ENCODE measurements at places on chromosomes 7 and 10.

- no peak for DNase-seq
Observed at GRCh38 chr7:112439476-112439875, 10.8 kb upstream of the IFRD1 start.

DNA sequence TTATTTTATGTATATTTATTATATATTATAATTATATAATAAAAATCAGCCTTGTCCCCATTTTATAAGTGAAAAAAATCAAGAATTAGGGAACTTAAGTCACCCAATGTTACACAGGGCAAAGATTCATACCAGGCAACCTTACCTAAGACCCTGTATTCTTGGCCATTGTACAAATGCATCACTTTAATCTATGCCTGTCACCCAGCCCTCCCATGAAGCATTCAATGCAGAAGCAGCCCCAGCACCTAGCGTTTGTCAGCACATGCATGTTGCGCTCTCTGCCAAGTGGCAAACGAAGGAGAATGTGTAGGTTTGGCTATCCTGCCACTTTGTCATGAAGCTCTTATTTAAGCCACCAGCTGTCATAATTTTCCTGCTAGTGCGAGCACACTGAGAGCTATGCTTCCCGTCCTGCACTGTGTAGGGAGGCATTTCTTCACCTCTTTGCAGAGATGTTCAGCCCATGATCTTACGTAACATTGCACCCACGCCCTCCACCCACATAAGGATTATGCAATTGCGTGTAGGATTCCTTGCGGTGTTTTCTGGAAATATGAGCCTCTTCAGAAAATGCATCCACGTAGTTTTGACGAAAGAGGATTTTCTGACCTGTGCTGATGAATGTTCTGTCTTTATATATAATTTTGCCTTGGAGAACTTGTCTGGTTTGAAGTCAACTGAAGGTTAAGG, 7.7 kb upstream of the COBL start:
- DNase-seq: peak; percentile 93

DNA sequence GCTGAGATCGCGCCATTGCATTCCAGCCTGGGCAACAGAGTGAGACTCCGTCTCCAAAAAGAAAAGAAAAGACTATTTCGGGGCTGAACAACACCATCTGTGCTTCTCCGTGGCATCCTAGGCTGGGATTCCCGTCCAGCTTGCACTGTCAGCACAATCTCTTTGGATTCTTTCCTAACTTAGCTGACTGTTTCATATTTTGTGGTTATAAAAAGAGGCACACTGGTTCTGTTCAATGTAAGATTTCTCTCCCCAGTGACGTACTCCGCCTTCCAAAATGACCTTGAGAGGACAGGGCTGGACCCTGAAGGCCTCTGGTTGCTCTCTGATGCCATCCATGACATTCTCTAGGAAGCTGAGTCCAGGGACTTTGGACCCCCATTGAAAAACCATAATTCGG, 8.8 kb downstream of the ZNHIT1 start:
- no peak for DNase-seq

DNA sequence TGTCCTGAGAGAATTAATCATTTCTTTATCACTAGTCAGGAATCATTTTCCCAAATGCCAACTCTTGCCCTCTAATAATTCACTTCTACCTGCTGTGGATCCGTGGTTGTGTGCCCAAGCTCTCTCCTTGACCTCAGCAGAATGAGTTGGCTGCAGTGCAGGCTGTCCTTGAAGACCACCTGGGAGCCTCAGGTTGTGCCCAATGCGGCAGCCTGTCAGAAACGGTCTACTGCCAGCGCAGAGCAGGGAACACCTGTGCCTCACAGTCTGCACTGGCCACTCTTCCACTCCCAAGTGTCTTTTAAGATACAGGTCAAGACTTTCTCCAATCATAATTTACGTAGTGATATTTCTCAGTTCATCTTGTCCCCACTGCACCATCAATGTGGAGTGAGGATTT, 246.0 kb upstream of the PHF14 start:
- DNase-seq: no peak

DNA sequence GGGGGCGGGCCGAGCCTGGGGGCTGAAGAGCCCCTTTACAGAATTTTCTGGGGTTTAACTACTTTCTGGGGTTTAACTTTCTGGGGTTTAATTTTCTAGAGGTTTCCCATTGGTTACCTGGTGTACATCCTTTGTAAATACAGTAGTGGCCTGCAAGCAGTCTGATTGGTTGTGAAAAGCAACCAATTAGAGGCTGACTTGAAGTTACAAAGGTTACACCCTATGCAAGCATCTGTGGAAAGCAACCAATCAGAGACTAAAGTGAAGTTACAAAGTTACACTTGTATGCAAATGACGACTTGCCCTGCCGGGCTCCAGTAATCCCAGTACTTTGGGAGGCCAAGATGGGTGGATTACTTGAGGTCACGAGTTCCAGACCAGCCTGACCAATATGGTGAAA, 27.4 kb downstream of the GTF2I start:
- DNase-seq: no peak

DNA sequence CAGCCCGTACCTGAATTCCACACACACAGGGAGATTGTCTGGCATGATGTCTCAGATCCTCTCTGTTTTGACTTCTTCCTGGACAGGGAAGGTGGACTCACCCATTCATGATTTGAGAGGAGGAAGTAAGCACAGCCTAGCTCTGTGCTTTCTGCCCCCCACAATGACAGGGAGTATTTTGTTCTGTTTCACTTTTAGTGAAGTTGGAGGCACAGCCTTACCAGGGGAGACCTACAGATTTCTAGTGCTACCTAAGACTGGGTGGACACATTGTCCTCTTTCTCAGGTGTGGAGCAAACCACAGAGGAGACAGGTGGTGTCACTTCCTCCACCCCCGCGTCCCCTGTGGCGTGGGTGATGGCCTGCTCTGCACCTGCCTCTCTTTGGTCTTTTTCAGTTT, 408.6 kb upstream of the PFKP start:
- DNase-seq: no peak

- peak; percentile 68 for DNase-seq
Observed at GRCh38 chr7:8035647-8036518, 67.3 kb downstream of the GLCCI1 start.

DNA sequence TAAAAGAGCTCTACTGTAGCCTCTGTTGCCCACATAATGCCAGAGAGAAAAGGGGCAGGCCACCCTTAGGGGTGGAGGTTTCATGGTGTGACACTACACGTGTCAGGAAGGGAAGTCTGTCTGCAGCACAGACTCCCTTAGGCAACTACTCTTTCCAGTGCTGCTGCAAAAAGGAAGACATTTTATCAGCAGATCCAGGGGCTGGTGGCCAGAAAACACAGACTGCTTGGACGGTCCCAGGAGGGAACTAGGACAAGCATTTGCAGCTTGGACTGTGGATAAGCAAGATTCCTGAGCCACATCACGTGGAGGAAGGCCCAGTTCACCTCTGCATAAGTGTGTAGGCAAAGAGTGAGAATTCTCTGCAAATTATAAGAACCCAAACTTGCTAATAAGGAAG, 220.8 kb downstream of the FANK1 start:
- no peak for DNase-seq

GRCh38 chr10:106872176-106872575, 292.3 kb downstream of the SORCS1 start:
- no peak for DNase-seq

GRCh38 chr10:74113546-74113945, 37.1 kb downstream of the AP3M1 start:
- no peak for DNase-seq

GRCh38 chr10:122859527-122859926, 13.9 kb upstream of the CUZD1 start:
- DNase-seq: no peak

DNA sequence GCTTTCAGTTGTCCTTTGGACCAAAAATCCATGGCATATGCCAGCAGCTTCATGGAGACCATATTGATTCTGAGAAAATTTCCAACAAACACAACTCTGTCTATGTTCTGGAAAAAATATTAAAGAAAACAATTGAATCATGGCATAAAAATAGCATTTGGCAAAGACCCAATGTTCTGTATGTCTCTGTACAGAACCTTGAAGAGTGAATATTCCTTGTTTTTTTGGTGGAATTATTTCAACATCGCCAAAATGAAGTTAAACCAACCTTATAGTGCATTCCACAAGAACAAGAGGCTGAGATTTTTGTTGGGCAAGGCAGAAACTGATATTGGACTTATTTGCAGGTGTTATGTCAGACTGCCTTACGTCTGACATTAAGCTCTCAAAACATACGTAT, 53.3 kb upstream of the SLC16A12 start:
- DNase-seq: no peak

DNA sequence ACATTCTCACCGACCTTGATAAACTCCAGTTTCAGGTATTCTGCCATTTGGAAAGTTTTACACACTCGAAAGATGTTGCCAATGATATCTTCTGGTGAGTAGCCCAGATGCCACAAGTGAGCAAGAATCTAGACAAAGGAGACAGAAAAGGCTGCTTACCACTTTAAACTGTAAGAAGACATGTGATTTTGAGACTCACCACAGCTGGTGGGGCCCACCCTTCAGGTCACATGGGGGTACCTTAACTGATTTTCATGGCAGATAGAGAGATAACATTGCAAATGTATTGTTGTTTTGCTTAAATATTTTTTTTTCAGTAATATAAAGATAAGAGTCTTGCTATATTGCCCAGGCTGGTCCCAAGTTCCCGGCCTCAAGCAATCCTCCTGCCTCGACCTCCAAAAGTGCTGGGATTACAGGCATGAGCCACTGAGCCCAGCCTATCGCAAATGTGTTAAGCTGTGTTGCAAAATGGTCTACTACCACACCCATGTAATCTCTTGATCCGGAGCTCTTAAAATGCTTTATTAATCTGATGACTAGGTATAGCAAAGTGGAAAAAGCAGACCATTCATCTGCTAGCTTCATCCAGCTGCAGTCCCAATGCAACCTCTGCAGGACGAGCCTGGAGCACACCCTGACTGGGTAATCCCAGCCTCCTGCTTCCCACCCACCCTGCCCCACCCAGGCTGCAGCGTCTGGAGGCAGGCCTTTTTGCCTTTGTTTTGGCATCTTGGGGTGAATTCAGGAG, 18.5 kb downstream of the RFC2 start:
- no peak for DNase-seq

DNA sequence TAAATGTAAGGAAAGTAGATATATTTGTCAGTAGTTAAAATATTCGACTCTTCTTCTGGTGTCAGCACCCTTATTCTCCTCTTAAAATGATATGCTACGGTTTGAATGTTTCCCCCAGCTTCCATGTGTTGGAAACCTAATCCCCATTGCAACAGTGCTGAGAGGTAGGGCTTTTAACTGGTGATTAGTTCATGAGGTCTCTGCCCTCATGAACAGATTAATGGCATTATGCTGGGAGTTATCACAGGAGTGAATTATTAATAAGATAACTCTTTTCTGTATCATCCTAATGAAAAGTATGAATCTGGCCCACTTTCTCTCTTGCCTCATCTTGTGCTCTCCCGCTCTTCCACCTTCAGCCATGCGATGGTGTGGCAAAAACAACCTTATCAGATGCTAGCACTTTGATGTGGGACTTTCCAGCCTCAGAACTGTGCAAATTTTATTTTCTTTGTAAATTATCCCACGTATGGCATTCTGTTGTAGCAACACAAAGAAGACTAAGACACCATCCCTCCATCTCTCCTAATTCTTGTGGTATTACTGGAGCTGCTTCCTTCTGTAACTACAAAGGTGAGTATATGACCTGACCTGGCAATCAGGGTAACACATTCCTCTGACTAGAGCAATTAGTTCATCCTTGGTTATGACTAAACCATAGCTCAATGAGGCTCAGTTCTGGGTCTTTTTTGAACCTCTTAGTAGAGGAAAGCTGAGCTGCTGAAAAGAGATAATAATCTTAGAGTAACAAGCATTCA, 171.1 kb upstream of the TMEM196 start:
- DNase-seq: peak; percentile 18

- DNase-seq: no peak
Observed at GRCh38 chr7:1238450-1238882, 5.8 kb downstream of the UNCX start.

DNA sequence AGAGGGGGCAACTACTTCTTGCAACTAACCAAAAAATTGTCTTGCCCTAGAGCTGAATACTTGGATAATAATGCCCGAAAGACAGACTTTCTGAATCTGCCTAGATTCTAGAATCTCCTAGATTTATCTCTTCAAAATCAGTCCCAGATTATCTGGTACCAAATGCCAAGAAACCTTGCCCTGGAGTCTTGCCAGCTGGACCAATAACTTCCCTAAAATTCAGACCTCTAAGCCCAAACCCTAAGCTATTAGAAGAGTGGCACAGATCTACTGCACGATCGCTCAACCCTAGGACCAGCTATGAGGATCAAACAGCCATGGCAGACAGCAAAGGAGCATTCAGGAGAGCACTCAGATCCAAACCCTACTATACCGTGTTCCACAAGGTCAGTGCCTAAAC, 45.0 kb downstream of the ARMH3 start:
- DNase-seq: no peak

- no peak for DNase-seq
Observed at GRCh38 chr7:147231275-147231674, 1114.7 kb downstream of the CNTNAP2 start.

- no peak for DNase-seq
Observed at GRCh38 chr7:20218279-20218678, 1.1 kb upstream of the MACC1 start.

GRCh38 chr10:59960751-59961150, 54.4 kb upstream of the CCDC6 start:
- DNase-seq: no peak

GRCh38 chr10:133090654-133091053, 2.9 kb downstream of the ADGRA1 start:
- no peak for DNase-seq

DNA sequence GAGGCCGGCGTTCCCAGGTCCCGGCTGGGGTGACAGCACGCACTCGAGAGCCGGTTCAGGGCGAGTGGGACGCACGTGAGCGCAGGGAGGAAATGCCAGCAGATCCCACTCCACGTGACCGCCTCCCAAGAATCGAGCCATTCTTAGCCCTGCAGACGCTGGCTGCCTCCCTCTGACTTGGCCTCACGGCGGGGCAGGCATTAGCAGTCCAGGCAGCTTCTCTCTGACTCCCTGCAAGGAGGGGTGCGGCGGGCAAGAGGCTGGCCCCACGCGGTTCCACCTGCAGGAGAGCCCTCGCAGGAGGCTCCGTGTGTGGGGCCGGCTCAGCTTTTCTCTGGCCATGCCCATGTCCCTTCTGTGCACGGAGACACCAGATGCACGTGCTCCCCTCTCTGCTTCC, 10.1 kb downstream of the GPR146 start:
- no peak for DNase-seq

DNA sequence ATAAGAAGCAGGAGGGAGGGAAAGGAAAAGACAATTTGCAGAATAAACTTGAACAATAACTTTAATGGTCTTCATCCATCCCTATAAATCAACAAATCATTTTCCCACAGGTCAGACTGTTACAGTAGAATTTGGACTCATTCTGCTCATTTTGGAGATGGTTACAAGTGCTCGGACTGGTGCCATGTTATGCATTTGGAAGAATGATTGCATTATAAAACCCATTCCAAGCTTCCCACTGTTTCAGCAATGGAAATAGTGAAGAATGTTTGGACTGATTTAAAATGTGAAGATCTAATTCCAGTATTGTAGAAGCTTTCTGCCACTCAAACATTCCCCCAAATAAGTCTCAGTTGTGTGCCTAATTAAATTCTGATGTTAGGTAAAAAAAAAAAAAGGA, 99.7 kb upstream of the ZEB1 start:
- no peak for DNase-seq
